Activated naive CD4-positive, alpha-beta T cell treated with Interleukin-2 at 50 U/mL for 16 hours (primary cell): ENCODE measurements at places on chromosomes 3 and 15.

DNA sequence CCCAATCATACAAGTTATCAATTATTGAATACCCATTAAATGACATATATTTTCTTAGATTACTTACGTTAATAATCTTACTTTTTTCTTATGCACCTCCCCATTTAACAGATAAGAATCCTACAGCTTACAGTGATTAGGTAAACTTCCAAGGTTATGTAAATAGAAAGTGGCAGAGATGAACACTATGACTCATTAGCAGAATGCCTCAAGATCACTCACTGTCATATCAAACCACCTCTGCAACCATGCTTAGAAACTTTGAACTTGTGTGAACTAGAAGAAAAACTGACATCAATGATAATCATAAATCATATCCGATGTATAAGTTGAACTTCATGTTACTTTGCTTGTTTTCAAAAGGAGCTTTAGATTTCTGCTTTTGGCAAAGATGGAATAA, 911.6 kb upstream of the ARPP21 start:
- DNase-seq, result no peak

GRCh38 chr3:134928819-134929218, 133.8 kb downstream of the EPHB1 start:
- DNase-seq, result no peak

DNA sequence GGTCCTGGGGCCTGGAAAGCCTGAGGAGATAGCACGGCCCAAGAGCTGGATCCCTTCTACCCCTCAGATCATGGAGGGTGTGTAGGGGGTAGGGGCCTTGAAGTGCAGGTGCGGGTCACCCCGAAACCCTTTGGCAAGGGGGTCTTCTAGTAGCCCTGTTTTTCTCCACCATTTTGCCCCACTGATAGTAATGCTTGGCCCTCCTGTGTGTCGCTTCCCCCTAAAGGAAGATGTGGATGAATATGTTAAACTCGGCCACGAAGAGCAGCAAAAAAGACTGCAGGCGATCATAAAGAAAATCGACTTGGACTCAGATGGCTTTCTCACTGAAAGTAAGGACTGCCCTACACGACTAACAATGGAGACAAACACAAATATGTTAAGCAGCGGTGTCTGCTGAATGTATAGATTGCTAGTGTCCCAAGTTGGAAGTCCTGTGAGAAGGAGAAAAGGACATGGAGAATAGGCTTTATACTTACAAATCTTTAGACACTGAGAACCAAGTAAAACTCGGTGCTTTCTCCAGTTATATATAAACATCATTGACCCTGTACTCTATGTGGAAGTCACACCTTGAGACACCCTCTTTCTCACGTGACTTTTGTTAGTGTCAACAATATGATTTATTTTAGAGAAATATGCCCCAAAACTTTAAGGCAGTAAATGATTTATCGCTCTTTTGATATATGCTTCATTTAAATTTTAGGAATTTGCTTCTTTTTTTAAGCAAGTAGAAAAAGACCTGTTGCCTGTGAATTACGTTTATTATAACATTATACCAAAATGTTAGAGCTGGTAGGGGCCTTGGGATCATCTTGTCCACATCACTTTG, 802 bp downstream of the RCN2 start:
- no peak for DNase-seq

DNA sequence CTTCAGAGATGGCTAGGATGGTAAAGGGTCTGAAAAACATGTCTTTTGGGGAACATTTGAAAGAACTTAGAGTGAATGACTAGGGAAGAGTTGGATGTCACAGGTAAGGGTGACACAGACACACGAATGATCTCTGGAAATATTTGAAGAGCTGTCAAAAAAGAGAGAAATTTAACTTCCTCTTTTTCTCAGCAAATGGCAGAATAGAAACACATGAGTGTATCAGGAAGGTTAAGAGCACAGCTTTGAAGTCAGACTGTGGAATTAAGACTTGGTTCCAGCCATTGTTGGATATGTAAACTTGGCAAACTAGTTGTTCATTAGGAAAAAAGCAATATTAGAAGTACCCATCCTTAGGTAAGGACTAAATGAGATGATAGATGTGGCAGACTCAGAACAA, 117.7 kb downstream of the IMPG2 start:
- DNase-seq, result no peak

GRCh38 chr3:133527081-133527715, 46.3 kb upstream of the CDV3 start:
- DNase-seq, result no peak

DNA sequence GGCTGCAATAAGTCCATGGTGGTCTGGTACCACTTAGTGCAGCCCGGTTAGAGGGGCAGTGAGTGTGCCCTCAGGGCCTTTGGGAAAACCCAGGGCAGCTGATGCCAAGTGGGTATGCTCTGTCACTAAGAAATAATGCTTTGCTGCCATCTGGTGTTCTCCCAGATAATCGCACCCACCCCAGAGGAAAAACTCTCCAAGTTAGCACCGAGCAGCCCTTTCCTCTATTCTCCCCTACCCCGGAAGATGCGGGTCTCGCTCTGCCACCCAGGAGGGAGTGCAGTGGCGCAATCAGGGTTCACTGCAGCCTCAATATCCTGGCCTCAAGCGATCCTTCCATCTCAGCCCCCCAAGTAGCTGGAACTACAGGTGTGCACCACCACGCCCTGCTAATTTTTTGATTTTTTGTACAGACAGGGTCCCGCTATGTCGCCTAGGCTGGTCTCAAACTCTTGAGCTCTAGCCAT, 21.3 kb upstream of the DAPK2 start:
- DNase-seq, result peak; percentile 69

DNA sequence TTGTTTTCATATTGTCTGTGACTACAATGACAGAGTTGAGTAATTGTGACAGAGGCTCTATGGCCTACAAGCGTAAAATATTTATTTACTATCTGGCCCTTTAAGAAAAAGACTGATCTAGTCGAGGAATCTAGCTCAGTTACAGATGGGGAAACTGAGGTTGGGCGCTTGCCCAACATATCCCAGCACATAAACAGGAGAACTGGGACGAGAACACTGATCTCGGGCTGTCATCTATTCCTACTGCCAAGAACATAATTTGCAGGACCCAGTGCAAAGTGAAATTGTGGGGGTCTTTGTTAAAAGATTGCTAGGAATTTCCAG, 1.9 kb downstream of the FES start:
- no peak for DNase-seq

DNA sequence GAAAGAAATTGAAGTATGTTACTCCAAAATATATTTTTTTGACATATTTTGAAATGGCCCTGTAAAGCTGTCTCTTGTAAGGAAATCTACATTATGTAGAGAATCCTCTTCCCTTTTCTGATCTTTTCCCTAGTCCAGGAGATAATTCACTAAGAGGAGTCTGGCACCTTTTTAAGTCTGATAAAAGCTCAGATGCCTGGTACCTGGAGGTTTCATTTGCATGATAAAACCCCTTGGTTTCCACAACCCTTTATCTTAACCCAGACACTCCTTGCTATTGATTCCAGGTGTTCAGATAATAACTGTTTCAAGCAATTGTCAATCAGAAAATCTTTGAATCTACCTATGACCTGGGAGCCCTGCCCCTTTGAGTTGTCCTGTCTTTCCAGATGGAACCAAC, 26.5 kb downstream of the FGF12 start:
- DNase-seq, result no peak

GRCh38 chr3:195813916-195814640, 2.3 kb upstream of the MUC4 start:
- no peak for DNase-seq

DNA sequence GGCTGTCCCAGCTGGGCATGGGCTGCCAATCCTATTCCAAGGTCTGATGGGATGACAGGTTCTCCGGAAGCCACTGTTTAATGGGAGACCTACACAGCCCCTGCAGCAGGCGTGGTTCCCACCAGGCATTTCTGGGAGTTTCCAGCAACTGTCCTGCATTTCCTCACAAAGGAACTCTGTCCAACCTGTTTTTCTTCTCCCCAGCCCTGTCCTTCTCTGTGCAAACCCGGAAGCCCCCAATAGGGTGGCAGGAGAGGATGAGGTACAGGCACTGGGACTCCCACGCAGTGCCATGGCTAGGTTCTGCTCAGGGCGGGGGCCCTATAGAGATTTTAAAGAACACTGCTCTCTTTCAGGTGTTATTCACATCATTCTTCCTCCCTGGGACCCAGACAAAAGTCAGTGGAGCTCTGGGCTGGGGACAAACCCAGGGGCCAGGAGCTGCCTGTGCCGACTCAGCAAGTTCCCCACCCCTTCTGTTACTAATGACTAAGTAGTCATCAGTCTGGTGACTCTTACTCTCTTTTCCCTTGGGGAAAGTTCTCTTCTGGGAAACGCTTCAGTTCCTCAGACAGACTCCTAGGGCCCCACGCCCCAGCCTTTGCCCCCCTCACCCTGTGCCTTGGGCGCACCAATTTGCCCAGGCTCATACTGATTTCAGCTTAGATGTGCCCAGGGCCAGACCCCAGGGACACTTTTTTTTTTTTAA, 97.7 kb downstream of the CD47 start:
- no peak for DNase-seq

DNA sequence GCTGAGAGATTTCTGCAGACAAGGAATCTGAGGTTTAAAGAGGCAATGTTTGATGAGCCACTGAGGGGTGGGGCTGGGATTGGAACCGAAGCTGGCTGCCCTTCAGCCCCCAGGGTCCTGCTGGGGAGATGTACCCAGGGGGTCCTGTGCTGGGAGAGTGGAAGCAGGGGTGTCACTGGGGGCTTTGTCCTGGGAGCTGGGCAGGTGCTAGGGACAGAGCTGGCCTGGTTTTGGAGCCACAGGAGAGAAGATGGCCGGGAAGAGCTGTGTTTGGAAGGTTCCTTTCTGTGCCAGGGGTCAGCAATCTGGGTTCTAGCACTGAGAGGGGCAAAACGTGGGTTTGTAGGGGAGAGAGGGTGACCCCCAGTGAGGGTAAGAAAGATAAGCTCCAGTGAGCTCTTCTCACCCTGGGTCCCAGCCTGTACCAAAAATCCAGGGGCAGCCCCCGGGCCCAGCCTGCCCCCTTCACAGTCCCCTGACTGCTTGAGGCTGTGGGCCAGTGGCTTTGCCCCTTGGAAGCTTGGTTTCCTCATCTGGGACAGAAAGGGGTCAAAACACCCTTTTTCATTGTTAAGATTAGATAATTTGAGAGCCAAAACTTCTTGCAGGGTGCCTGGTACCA, 69.6 kb downstream of the SMAD3 start:
- DNase-seq, result no peak

GRCh38 chr3:150497956-150498355, 48.3 kb downstream of the SERP1 start:
- DNase-seq, result no peak

DNA sequence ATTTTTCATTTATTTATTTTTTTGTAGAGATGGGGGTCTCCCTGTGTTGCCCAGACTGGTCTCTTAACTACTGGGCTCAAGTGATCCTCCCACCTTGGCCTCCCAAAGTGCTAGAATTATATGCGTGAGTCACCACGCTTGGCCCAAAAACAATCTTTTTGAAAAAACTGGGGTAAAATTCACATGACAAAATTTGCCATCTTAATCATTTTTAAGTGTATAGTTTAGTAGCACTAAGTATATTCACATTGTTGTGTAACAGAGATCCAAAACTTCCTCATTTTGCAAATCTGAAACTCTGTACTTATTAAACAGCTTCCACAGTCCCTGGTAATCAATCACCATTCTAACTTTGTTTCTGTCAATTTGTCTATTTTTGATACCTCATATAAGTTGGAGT, 5.2 kb downstream of the SNX1 start:
- no peak for DNase-seq

DNA sequence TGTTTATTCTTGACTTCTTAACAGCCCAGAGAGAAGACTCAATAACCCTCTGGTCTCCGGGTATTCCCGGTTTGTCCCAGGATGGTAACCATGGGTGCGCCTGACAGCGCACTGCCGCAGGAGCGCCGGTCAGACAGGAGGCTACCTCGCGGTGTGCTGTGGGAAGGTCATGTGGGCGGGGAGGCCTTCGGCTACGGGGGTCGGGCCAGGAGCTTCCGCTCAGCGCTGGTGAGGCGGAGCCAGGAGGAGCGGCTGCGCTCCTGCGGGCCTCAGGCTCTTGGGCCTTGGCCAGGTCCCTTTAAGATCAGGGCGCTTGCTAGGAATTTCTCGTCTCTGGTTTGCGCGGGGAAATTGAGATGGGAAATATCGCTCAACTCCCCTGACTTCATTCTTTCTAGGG, 182.3 kb upstream of the NDN start:
- no peak for DNase-seq

DNA sequence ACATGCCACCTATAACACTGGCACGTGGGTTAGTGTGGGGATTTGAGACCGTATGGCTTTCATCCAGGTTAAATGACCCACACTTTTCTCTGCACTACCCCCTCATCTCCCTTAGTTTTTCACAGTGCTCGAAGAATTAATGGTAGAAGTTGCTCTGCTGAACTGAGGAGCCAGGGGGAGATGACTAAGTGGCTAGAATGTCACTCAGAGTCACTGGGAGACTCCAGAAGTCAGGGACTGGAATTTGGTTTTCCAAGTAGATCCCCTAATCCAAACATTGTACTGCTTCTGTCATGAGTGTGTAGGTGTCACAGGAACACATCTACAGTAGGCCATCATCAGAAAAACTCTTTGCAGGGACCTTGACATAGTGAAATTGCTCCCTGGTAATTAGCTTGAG, 181.0 kb upstream of the RASGRP1 start:
- DNase-seq, result no peak

- DNase-seq, result no peak
Observed at GRCh38 chr15:100942656-100943425, 23.7 kb downstream of the LRRK1 start.

DNA sequence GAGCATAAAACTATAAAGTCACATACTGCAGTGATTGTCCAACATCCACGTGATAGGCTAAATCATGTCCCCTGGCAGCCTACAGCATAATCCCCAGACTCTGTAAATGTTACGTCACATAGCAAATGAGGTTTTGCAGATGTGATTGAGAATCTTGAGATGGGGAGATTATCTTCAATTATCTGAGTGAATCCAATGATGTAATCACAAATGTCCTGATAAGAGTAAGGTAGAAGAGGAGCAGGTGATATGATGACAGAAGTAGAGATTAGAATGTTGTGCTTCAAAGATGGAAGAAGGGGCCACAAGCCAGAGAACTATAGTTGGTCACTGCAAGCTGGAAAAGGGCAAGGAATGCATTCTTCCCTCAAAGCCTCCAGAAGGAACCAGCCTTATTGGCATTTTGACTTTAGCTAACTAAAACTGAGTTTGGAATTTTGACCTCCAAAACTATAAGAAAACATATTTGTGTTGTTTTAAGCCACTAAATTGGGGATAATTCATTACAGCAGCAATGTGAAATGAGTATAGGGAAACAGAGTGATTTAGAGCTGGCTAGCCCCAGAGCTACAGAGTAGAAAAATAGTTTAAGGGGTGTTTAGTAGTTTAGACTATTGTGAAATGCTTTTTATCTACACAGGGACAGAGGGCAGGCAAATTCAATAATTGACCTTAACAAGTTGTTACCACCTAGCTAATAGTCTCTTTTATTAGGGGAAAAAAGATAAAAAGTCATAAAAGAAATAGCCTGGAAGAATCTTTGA, 15.2 kb downstream of the SLC2A2 start:
- no peak for DNase-seq

- DNase-seq, result no peak
Observed at GRCh38 chr15:90351479-90352106, 491 bp upstream of the ZNF774 start.
